ENCODE measurements at places on chromosomes 5 and 9.

GRCh38 chr9:135083241-135083810, 4.1 kb upstream of the OLFM1 start:
- DNase-seq, result no peak

- DNase-seq, result peak; percentile 86
Measured at GRCh38 chr5:157917899-157918809, 59.2 kb upstream of the CLINT1 start.

DNA sequence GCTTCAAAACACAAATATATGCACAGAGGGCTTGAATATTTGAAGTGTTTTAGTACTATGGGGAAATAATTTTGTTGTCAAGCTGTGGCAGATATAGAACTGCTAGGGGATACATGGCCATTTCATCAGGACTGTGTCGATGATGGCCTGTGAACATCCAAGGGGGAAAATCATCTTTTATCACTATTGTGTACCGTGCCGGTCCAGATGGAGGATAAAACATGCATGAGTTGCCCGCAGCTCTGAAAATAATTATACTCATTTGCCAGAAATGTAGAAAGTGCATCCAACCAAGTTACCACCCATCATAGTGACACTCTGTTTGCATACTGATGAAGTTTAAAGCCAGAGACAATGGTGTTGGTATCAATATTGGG, 405.9 kb downstream of the ZSWIM6 start:
- DNase-seq, result no peak

- DNase-seq, result no peak
Measured at GRCh38 chr9:130104491-130105193, 50.9 kb downstream of the GPR107 start.

GRCh38 chr5:125484742-125485641, 738.6 kb upstream of the ZNF608 start:
- peak; percentile 92 for DNase-seq

DNA sequence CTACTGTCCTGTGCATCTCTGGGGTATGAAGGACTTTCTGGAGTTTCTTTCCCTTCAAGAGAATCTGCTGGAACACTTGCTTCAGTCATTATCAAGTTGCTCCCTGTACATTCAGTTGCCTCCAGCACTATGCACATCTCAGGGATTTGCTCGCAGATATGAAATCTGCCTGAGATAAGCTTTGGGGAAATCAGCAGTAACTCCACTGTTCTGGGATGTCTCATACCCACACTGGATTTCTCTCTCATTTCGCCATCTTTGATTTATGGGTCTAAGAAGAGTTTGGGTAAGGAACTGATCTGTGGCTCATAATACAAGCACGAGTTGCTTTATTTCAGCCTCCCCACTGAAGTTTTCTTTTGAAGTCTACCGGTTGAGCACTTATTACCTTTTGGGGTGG, 585.6 kb downstream of the PSAT1 start:
- DNase-seq, result no peak

DNA sequence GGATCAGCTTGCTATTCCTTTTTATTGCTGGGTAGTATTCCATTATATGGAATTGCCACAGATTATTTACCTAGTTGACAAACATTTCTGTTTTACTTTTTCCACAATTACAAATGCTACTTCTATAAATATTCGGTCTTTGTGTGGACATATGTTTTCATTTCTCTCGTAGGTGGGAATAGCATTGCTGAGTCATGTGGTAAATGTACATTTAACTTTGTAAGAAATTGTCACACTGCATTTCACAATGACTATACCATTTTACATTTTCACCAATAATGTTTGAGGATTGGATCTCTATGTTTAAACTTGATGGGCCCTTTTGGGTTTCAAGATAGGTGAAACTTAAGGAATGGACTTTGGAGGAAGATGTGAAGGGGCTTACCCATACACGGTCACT, 19.7 kb downstream of the RAI14 start:
- no peak for DNase-seq

DNA sequence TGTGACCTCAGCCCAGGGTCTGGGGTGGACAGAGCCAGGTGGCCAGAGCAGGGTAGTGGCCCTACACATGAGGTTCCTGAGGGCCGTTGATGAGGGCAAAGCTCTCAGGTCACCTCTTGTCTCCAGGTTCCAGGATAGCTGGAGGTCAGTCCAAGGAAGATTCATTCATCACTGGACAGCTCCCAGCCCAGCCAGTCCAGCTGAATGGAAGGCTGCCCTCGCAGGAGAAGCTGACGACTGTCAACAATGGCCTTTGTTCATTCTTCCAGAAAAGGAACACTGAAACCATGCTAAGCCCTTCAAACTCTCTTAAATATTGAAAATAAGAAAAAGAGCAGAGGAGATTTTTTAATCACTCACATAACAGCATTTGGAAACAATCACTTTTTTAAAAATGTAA, 169.7 kb upstream of the TBCA start:
- DNase-seq, result peak; percentile 42

- no peak for DNase-seq
Measured at GRCh38 chr5:7397937-7398336, 2.0 kb downstream of the ADCY2 start.

DNA sequence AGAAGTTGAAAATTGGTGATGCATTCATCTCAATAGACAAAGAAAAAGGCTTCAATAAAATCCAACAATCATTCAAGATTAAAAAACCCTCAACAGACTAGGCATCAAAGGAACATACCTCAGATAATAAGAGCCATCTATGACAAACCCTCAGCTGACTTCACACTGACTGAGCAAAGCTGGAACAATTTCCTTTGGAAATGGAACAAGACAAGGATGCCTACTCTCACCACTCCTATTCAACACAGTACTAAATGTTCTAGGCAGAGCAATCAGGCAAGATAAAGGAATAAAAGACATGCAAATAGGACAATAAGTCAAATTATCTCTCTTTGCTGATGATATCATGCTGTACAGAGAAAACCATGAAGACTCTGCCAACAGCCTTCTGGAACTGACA, 1188.1 kb downstream of the DTWD2 start:
- DNase-seq, result no peak

DNA sequence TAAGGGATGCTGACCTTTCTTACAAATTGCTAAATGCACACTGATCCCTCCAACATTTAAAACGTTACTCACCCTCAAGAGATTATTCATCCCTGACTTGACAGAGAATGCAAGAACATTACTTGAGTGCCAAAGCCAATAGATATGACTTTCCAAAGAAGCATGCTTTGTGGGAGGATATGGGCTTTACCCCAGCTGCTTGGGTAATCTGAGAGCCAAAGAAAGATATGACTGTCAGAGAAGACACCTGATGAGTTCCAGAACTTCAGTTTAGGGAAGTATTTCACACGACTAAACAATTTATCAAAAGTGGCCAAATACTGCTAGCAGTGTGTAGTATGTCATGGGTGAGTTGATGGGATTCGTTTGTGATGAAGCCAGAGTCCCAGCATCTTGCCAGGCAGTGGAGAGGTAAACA, 7.4 kb upstream of the SPDL1 start:
- no peak for DNase-seq

- DNase-seq, result no peak
Measured at GRCh38 chr9:13001989-13002580, 227.3 kb downstream of the LURAP1L start.

- no peak for DNase-seq
Measured at GRCh38 chr5:122202952-122203351, 73.6 kb downstream of the ZNF474 start.

Data from DMS53 (cell line).